ENCODE measurements at places on chromosomes 3 and 15.
A peak's percentile ranks its signal among the peaks of the same experiment; 100 is the strongest.

- no peak for DNase-seq
Measured at GRCh38 chr3:180570238-180570637, 31.7 kb upstream of the TTC14 start.

- peak; percentile 4 for DNase-seq
Measured at GRCh38 chr3:10518506-10519150, 13.2 kb upstream of the ATP2B2 start.

GRCh38 chr3:7876741-7877297 is 624.8 kb upstream of the LMCD1 start:
- no peak for DNase-seq

GRCh38 chr3:170982733-170983132 is 43.8 kb downstream of the SLC2A2 start:
- DNase-seq: no peak

DNA sequence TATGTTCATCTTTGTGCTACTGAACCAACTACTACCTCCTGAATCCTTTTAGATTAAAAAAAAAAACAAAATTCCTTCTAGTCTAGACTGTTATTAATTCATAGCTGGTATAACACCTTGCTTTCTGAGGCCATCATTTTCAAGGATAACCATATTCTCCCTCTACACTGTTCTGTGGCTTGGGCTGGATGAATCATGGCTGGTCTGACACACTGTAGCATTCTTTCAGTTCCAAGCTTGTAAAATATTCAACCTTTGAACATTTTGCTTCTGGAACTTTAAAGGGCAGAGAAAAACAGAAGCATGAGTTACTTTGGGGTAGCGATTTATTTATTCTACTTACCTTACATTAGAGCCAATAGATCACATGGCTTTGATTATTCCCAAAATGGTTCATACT is 7.6 kb downstream of the HSPBAP1 start:
- DNase-seq: no peak

DNA sequence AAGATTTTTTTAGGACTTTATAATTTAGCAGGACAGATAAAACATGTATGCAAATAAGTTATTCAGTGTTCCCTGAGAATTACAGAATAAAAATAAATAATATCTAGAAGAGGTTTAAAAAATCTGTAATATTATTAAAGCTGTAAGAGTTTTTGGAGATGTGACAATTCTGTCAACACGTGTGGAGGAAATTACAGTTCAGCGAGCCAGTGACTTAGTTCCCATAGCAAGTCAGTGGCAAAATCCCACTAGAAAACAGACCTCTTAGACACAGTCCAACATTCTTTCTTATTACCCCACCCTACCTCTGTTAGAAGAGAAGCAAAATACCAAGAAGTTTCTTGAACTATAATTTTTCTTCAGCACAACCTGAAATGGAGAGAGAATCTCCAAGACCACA is 16.2 kb upstream of the DENND6A start:
- no peak for DNase-seq
